ENCODE measurements at places on chromosomes 1 and 21.

- no peak for DNase-seq
These were observed 5.3 kb upstream of the GADD45A start for GRCh38 chr1:67679691-67680090.

- DNase-seq = no peak
These were observed 7.9 kb downstream of the TRIM46 start for GRCh38 chr1:155181371-155182051.

DNA sequence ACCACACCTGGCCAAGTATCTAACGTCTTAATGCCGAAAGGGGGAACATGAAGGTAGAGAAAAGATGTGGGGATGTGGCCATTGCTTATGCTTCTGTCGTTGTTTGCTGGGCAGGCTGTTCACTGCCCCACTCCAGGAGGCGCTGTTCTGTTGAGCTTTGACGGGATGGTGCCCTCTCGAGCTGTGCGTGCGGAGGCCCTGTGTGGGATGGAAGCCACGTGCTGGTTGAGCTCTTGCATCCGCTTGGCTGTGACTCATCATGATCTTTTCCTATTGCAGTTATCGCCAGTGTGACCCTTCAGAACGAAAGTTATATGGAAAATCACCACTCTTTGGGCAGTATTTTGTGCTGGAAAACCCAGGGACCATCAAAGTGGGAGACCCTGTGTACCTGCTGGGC lies 26.3 kb downstream of the MTARC1 start:
- no peak for DNase-seq

- DNase-seq = peak; percentile 69
These were observed 3.0 kb upstream of the SDE2 start for GRCh38 chr1:226001963-226002666.

GRCh38 chr1:42686418-42686817 lies 4.2 kb downstream of the YBX1 start:
- no peak for DNase-seq

DNA sequence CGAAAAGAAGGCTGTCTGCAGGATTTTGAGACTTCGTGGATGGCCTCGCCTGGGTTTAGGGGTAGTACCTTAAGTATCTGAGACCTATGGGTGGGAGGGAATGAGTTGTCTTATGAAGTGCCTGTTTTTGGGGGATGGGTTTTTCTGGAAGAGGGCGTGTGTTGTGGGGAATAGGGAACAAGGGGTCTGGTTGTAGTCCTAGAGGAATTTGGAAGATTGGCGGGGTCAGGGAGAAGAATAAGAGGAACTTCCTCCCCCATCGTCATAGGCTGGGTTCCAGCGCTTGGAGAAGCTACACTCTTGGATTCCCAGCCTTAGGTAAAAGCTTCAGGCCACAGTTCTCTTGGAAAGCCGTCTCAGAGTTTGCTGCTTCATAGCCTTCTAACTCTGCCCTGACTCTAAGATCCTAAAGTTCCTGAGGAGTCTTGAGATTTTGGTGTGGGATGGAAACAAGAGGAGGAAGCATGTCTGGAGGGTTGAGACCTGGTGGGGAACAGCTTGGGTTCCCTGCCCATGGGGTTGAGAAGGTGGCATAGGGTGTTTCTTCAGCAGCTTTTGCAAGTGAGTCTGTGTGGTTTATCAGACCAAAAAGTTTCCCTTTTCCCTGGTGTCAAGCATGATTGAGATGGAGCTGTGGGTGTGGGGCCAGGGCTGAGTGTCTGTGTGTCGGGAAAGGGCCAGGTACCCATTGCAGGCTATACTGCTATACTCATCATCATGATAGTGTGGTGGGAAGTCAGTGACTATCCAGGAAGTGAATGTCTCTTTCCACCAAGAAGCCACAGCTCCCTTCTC lies 1.8 kb downstream of the VANGL2 start:
- no peak for DNase-seq

DNA sequence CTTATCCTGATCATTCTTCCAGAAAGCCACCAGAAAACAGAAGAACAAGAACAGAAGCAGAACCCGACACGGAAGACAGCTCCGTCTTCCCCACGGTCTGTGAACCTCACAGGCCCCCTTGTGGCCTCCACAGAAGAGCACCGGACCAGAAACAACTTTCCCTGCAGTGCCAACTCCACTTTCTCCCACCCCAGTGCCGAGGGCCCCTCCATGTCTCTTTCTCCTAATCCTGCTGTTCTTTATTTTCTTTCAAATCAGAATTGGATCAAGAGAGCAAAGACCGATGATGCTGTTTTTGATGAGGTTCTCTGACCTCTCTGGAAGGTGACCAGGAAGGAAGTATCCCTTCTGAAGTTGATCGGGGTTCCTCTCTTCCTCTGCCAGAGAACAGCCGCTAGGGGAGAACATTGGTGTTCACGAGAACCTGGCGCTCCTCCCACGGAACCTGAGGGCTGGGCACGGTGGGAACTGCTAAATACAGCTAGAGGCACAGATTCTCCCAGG lies 58.9 kb upstream of the CTTNBP2NL start:
- DNase-seq = peak; percentile 23

DNA sequence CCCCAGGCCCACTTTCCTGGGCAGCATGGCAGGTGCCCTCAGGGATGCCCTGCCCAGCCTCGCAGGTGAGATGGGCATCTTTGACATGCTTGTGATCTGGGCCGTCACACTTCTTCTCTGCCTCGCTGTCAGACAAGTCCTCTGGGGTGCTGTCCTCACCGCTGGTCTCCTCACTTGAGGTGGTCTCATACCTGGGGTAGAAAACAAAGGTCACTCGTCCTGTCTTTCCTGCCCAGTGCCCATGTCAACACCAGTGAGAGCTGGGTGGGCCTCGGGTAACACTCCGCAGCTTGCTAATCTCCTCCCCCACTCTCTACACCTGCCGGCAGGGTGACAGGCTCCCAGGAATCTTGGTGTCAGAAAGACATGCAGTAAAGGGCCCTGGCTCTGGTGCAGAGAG lies 50.9 kb downstream of the KANK4 start:
- DNase-seq = no peak

DNA sequence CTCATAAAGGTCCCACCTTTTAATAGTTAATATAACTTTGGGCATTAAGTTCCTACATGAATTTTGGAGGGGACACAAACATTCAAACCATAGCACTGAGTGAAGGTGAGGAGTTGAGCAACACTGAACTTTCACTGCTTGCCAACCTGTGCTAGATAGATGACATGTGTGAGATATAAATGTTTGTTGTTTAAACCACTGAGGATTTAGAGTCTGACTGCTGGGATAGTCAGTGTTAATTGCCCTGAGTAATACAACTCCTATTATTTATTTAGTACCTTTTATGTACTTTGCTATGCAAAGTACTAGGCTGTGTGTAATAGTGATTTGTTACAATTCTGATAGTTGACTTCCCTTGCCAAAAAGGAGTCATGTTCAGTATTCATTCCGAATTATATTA lies 32.4 kb upstream of the SLC16A1 start:
- no peak for DNase-seq

DNA sequence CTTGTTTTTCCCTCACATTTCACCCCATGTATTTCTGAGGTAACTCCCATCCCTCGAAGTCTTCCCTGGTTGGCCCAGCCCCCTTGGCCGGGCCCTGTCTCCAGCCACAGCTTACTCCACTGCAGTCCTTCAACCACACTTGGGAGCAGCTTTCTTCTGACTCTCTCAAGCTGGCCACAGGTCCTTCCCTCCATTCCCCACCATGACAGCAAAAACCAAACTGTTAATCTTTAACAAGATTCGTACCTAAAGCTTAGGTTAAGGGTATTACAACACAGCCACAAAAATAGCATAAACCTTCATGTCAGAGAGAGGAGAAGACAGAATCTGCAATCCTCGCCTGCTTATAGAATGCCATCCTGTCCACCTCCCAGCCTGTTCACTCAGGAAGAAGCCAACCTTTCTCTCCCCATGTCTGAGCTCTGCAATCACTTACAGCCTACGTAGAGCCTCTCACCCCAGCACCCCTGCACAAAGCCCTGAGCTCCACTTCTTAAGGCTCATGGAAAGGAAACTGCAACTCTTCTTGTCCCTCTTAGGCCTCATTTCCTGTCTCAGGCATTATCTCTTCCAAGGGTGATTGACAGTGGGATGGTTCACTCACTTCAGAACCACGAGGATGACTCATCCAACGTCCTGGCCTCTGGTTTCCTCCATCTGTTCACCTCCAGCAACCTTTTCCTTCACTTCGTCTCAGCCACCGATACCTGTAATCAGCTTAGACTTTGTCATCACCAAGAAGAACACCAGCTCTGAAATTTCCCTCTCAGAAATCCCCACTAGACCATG lies 72.8 kb downstream of the CD2 start:
- DNase-seq = no peak

DNA sequence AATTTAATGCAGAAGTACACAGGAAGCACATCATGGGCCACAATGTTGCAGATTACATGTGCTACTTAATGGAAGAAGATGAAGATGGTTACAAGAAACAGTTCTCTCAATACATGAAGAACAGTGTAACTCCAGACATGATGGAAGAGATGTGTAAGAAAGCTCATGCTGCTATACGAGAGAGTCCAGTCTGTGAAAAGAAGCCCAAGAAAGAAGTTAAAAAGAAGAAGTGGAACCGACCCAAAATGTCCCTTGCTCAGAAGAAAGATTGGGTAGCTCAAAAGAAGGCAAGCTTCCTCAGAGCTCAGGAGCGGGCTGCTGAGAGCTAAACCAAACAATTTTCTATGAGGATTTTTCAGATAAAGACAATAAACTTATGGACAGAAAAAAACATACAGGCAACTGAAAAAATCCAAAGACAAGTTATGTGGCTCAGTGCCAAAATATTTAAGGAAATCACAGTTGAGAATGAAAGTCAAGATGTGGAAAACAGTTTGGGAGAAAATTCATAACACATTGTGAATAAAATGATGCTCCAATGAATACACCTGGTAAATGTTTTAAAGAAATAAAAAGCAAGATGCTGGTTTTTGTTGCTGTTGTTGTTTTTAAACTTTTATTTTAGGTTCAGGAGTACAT lies 2.8 kb upstream of the ZNF644 start:
- DNase-seq = no peak

GRCh38 chr1:153340356-153340755 lies 8.3 kb downstream of the PGLYRP4 start:
- no peak for DNase-seq

- peak; percentile 51 for DNase-seq
These were observed 1.1 kb downstream of the ZSWIM5 start for GRCh38 chr1:45205011-45205909.

DNA sequence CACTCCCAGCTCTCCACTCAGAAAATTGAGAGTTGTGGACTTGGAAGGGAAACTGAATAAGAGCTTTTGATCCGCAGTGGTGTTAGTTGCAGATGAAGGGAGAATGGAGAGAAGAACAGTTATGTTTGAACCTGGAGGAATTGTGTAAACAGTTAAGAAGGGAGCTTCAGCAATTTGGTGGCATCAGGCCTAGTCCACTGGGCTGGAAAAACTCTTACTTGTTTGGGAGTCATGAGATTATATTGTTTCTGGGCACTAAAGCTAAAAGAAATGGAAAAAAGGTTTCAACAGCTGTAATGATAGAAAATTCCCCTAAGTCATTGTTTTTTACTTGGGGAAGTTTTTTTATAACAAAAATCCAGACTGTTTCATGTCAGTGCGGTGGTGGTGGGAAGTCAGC lies 256.1 kb upstream of the C1orf87 start:
- DNase-seq = no peak

GRCh38 chr1:165844114-165844798 lies 16.8 kb downstream of the UCK2 start:
- no peak for DNase-seq

GRCh38 chr1:119008483-119009311 lies 20.6 kb upstream of the TBX15 start:
- DNase-seq = peak; percentile 12

DNA sequence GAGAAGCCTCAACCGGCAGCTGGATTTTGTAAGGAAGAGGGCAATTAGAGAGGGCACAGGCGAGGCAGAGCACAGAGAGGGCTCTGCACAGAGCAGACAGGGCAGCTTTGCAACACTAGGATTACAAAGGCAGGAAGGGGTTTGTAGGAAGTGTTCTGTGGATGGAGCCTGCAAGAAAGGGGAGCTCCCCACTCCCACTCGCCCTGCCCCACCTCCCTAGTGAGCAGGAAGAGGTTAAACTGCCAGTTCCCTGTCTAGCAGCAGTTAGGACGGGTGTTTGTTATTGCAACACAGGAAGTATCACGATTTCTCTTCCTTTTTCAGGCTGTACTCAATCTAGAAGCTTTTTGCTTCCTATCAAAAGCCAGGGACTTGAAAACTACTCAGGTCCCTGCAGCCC lies 63.3 kb upstream of the LRRC8D start:
- peak; percentile 60 for DNase-seq

DNA sequence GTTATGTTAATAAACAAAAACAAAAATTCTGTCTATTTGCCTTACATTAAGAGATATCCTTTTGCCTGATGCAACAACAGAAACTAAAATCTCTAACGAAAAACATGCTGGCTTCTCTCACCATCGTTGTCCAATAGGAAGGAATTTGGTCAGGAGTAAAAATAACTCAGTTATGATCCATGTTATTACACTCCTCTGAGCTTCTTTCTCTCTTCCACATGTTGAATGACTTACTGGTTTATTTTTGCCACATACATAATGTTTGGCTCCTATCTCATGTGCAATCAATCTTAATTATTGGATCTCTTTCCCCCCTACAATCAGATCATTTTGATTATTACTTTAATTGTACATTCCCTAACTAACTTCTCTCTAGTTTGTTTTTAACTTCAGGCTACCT lies 688.4 kb downstream of the USP25 start:
- DNase-seq = no peak

GRCh38 chr1:21638531-21639341 lies 30.4 kb downstream of the RAP1GAP start:
- DNase-seq = no peak

DNA sequence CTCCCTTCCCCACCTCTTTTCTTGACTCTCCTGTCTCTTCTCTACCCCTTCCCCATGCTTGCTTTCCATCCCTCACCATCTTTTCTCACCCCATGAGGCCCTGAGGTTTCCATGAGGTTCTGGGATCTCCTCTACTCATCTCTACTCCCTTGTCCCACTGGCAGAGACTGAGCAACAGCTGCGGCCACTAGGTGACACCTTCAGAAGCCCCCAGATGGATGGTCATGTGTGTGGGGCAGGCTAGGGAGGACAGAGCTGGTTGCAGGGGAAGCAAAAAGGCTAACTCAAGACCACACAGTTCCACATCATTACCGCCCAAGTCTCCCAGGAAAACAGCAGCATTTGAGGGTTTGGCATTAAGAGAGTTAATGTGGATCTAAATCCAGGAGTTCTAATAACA lies 45.0 kb downstream of the LRRN2 start:
- DNase-seq = no peak

GRCh38 chr1:24470592-24470991 lies 32.0 kb upstream of the RCAN3 start:
- DNase-seq = no peak

All from globus pallidus (tissue), 1 donor.